Peyer's patch (tissue), 4 donors: ENCODE measurements at places on chromosomes 12 and 14.

- no peak for DNase-seq
These were observed 10.3 kb upstream of the KRT1 start for GRCh38 chr12:52690351-52691075.

DNA sequence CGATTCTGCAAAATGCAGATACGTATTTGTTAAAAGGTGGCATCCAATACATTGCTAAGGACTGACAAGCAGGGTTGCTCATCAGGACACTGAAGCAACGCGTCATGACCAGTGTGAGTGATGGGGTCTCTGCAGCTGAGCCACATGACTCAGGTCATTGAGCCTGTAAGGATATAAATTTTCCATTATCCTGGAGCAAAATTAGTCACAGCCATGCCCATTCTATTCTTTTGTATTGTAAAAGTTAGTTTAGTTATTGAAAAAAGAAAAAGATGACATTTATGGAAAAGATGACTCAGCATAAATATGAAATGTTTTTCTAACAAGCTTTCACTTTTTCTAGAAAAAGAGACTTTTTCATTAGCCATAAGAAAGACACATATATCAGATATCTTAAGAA is 268.0 kb upstream of the TMEM132C start:
- no peak for DNase-seq

DNA sequence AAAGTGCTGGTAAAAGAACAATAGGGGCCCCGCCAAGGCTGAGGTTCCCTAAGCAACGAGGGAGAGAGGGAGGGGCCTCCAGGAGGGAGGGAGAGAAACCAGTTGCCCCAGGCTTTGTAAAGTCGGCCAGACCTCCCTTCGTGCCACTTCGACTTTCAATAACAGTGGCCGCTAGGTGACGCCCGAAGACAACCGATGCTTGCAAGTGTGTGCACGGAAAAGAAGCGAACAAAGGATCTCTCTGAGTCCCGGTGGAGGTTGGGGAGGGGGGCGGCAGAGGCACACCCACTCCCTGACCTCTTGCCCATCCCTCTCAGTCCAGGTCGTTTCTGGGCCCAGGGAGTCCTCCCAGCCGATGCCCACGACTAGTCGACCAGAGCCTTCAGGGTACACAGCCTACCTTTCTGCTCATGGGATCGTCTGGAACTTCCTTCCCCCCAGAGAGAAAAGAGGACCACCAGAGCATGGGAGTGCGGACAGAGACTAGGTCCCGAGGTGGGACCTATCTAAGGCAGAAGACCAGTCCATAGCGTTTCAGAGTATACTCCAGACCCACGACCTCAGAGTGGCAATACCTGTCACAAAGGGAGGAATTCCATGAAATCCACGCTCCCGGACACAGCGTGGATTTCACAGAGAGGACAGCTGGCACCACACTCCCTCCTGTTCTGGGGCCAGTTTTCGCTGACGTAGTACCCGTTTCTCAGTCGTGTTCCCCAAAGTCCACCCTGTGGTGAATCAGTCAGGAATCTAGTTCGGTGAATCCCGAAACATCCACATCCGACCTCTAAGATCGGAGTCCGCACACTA is 262.7 kb upstream of the ALG10B start:
- no peak for DNase-seq

DNA sequence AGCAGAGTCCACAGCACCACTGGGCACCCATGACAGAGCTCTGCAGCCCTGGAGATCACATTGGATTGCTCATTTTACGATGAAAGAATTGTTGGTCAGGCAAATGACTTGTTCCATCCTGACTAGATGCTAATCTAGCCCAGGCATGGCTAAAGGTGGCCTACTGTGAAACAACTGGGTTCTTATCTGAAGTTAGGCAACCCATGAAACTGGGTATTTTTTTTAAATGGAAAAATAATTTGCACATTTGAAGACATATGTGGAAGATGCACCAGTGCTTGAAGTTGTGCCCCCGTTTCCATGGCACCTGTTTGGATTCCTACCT is 8.3 kb downstream of the PYGL start:
- no peak for DNase-seq

DNA sequence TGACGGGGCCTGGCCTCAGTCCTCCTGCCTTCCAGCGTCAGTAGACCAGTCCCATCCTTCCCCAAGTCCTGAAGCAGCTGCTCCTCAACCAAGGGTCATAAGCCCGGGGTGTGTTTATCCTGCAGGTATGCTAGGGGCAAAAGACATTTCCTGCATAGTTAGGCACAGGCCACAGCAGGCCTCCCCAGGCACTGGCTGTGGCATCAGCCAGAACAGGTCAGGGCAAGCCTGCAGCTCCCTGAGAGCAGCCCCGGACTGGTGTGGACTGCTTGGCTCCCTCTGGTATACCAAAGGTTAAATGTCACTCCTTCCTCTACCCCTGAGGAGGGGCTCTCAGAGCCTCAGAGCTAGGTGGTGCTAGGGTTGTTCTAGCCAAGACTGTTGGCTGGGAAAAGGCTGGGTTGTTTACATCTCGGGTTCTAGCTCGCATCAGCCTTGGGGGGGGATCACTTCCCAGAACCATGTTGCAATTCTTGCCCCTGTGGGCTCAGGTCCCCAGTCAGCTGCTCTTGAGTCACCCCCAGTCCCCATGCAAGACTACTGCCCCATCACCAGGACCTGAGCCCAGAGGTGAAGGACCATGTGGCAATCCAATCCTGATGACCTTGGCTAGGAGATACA is 2.9 kb downstream of the MMP14 start:
- DNase-seq: peak; percentile 65

- no peak for DNase-seq
These were observed 121.0 kb downstream of the LRRIQ1 start for GRCh38 chr12:85157035-85157603.

- DNase-seq: no peak
These were observed 651.5 kb downstream of the FSCB start for GRCh38 chr14:43855556-43855955.

DNA sequence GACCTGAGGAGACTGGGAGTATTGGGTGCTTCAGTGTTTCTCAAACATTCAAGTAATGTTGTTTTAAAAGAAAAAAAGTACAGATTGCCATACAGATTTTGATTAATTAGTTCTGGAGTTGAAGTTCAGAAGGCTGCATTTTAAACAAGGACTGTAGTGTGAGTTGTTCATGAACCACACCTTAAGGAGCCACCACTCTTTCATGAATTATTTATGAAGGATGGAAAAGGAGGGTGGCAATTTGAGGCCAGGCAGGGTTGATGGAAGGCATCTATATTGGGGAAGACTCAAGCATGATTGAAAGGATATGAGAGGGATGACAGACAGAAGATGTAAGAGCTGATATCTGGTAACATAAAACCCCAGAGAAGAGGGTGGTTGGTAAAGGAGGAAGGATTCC is 146.6 kb upstream of the CAND1 start:
- DNase-seq: no peak

DNA sequence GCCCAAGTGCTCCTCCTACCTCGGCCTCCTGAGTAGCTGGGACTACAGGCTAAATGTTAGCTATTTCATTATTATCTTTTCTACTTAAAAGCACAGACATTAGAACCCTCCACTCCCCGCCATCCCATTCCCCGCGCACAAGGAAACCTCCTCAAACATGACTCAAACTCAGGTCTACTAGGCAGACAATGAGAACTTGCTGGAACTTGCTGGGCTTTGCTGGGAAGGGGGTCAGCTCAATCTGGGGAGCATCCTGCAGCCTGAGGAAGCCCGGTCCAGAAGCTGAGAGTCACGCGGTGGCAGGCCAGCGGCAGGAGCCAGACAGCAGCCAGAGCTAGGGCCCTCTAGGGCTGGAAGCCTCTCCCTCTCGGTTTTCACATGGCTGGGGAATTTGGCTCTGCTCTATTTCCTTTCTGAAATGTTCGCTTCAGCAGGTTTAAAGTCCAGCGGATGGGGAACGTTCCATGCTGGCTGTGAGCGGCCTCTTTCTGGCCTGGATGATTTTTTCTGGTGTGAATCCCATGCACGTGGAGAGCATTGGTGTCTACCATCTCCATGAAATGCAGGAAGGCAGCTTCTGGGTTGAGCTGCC is 68.5 kb downstream of the SLC6A12 start:
- no peak for DNase-seq

- no peak for DNase-seq
These were observed 106.8 kb downstream of the PHETA1 start for GRCh38 chr12:111261911-111262676.

DNA sequence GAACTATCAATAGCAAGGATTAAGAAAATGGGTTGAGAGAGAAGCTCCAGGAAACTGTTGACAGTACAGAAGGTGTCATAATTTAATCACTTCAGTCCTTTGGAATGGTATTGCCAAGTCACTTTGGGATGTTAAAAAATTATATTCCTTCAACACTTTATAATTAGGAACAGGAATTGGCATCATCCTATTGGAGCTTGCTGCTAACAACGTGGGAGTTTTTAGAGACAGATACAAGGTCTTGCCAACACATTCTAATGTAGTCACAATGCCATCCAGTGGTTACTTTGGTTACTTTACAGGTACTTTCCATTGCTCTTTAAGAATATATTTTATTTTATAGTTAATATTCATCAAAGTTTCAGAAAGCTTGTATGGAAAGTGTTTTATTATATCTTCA is 310.1 kb downstream of the SYT1 start:
- no peak for DNase-seq

DNA sequence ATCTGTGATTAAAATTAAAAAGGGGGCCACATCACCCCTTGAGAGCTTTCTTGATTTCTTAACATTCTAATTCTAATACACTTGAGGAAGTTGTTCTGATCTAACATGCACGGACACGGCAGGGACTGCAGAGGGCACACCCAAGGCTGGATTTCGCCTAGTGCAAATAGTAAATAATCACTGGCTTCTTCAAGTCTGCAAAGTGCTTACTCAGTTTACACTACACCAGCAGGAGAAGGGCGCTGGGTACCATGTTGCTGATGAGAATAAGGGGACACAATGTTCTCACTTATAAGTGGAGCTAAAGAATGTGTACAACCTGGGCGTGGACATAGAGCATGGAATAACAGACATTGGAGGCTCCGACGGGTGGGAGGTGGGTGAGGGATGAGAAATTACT is 34.2 kb downstream of the TBX5 start:
- DNase-seq: no peak

- DNase-seq: no peak
These were observed 16.4 kb upstream of the PUS1 start for GRCh38 chr12:131912518-131913274.

DNA sequence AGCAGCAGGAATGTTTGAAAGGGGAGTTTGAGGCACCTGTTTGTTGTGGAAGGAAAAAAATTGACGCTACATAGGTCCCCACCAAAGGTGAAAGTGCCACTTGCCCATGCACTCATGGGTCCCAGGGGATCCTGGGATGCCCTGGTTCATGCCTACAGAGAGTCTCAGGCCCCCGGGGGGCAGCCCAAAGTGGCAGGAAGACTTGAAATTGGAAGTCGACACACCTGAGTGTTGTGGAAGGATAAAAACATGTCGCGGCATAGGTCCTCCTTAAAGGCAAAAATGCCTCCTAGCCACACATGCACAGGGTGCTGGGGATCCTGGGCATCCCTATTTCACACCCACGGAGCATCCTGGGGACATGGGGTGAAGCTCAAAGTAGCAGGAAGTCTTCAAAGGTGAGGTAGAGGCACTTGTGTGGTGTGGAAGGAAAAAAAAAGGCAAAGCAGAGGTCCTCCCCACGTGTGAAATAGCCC is 576.1 kb downstream of the ALG10 start:
- no peak for DNase-seq

DNA sequence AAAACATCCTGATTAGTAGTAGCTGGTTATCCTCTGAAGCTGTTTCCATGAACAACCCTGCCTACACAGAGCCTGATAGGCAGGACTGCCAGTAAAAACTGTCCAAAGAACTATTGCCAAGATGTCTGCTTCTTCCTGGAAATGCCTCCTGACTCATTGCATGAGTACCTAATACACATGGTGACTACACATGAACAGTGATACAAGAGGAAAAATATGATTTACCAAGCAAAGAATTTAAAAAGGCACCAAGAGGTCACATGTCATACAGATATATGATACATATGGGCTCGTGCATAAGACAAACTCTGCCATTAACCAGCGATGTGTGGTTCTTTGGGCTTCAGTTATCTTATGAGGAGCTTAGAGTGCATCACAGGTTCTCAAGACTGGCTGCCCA is 552.3 kb downstream of the SLC16A7 start:
- DNase-seq: no peak

DNA sequence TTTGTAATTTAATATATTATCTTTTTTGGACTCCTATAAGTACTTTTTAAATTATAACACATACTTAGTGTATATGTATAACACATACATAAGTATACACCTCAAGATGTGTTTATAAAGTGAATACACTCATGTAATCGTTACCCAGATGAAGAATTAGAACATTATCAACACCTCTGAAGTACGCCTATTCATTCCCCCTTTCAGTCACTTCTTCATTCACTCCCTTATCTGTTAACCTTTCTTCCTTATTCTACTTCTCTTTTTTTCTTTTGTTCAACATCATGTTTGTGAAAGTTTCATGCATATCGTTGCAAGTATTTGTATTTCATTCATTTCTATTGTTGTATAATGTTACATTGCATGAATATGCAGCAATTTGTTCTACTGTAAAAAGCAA is 98.5 kb downstream of the ARID2 start:
- DNase-seq: no peak

DNA sequence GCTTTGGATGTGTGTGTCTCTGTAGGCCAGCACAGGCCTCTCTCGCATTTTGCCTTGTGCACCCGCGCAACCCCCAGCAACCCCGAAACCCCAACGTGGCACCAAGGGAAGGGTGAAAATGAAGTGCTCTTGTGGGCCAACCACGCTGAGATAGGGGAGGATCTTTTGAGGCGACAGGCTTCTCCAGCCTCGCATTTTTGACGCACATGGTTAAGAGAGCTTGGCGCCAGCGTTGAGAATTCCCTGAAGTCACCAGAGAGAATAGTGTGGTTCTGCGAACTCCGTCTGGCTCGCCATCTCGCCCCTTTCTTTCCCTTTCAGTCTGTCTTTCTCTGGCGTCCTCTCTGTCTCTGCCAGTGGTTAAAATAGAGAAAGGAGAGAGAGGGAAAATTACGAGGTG is 1.9 kb upstream of the TBX3 start:
- DNase-seq: no peak

DNA sequence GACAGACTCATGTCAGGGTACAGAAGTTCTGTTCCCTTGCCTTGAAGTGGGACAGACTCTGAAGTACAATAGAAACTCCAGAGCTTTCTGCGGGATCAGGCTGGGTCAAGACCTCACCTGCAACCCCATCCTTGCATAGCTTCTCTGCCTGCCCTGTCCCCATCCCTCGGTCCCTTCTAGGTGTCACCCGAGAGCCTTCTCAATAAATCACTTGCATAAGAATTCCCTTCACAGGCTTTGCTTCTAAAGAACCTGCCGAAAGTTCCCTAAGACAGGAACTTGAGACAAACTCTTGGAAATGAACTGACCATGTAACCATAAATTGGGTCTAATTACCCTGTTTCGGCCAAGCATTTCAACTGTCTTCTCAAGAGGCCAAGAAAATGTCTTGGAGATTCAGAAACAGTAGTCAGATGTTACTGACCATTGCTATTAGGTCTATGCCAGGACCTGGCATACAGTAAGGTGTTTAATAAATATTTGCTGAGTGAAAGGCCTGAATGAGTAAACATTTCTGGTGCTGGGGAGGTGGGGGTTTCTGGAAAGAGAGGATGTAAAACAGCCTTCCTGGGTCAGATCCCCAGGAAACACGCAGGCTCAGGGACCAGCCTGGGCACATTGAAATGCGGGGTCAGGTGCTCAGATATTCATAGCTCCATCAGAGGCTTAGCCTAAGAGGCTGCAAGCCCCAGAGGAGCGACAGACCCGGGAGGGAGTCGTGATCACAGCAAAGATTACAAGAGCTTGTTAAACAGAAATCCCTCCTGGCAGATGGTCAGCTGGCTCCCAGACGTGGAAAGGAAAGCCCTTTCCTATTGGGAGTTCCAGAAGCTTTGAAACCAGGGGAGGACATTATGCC is 226.2 kb upstream of the LHX5 start:
- no peak for DNase-seq

GRCh38 chr12:31896514-31897039 is 62.6 kb upstream of the RESF1 start:
- DNase-seq: peak; percentile 92
